Chondrocyte (in vitro differentiated cells): ENCODE measurements at places on chromosomes 3 and 15. TPM values are rescaled to one million over a fixed set of nuclear protein-coding genes. Genes with fewer than 3 reads are reported as not detected.

Gene CCDC54
- total RNA-seq = not detected in 3 replicates

Gene TMEM158
- 5.8 to 34.8 TPM (median 6.9 TPM) in 3 replicates for total RNA-seq

DNA sequence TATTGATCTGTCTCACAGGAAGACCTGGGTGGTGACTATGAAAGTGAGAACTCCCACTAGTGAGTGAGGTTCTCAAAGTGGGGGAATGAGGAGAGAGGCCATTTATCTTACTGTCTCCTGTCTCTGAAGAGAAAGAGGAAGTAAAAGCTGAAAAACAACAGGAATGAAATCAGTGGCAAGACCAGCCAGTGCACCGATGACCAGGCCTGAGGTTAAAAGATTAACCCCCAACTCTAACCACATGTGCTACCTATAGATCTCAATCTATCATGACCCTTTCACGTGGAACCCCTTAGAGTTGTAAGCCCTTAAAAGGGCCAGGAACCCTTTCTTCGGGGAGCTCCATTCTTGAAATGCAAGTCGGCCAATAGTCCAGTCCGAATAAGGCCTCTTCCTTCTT, 239.3 kb upstream of the CNTN6 start:
- H3K27ac ChIP-seq = no peak overlapping the region
- no peaks in the 10 kb centered on the region for H3K27me3 ChIP-seq
- H3K4me3 ChIP-seq = no peak overlapping the region
- no peaks in the 10 kb centered on the region for H3K4me1 ChIP-seq
- H3K36me3 ChIP-seq = no peaks in the 10 kb centered on the region

- H3K4me3 ChIP-seq = no peak overlapping the region
- no peaks in the 10 kb centered on the region for H3K4me1 ChIP-seq
- no peaks in the 10 kb centered on the region for H3K36me3 ChIP-seq
- DNase-seq = no peak
- no peak overlapping the region for H3K27ac ChIP-seq
- peaks cover 5% of the 10 kb centered on the region for H3K27me3 ChIP-seq
Observed at GRCh38 chr3:46607603-46608028, 4.7 kb upstream of the FAM240A start.

GRCh38 chr3:45592830-45593707, 1.5 kb upstream of the LIMD1 start:
- H3K4me3 ChIP-seq = peak overlapping the region; percentile 67
- no peak for DNase-seq
- peaks cover 46% of the 10 kb centered on the region for H3K4me1 ChIP-seq
- no peaks in the 10 kb centered on the region for H3K36me3 ChIP-seq
- no peaks in the 10 kb centered on the region for H3K27me3 ChIP-seq

- DNase-seq = no peak
- H3K36me3 ChIP-seq = peaks cover 5% of the 10 kb centered on the region
- peaks cover 17% of the 10 kb centered on the region for H3K4me1 ChIP-seq
- H3K27me3 ChIP-seq = no peaks in the 10 kb centered on the region
- no peak overlapping the region for H3K4me3 ChIP-seq
- no peak overlapping the region for H3K27ac ChIP-seq
Observed at GRCh38 chr3:37309921-37310665, 135.7 kb upstream of the LRRFIP2 start.
